Fibroblast of the conjunctiva (primary cell): ENCODE measurements at places on chromosomes 1 and 21.

GRCh38 chr1:7014640-7014930 is 229.3 kb downstream of the CAMTA1 start:
- DNase-seq, result no peak

DNA sequence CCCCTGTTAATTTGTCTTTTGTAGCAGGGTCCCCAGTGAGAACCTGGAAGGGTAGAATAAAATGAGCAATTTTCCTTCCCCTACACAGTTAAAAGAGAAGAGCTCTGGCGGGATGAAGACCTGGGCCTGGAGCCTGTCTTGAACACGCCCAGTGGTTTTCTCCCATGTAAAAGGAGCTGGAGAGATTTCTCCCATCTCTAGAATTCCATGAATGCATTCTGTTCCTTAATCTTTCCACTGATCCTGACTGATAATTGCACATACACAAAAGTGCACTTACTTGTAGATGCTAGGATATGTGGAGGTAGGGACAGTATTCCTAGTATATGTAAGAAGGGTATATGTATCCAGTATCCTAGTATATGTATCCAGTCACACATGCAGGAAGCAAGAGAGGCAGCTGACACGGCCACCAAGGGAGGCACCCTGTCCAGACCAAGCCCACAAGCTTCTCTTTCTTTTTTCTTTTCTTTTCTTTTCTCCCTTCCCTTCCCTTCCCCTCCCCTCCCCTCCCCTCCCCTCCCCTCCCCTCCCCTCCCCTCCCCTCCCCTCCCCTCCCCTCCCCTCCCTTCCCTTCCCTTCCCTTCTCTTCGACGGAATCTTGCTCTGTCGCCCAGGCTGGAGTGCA is 11.9 kb upstream of the PKNOX1 start:
- DNase-seq, result no peak

- no peak for DNase-seq
Observed at GRCh38 chr21:14124266-14124665, 86.5 kb downstream of the LIPI start.

DNA sequence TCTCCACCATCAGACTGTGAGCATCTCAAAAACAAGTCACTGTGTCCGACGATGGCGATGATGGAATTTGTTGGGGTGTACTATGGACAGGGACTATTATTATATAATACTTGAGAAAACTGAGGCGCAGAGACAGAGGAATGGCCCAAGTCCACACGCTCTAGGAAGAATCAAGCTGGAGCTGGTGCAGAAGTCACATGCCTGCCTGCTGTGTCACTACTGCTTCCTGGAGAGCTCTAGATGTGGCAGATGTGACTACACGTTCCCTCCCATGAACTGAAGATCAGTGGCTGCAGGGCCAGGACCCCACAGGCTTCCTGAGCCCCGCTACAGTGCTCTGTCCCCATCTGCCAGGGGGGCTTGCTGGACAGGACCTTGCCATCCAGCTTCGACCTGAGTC is 56.9 kb downstream of the TRABD2B start:
- DNase-seq, result no peak
